Effector memory CD4-positive, alpha-beta T cell (primary cell): ENCODE measurements at places on chromosomes 1 and 21.

DNA sequence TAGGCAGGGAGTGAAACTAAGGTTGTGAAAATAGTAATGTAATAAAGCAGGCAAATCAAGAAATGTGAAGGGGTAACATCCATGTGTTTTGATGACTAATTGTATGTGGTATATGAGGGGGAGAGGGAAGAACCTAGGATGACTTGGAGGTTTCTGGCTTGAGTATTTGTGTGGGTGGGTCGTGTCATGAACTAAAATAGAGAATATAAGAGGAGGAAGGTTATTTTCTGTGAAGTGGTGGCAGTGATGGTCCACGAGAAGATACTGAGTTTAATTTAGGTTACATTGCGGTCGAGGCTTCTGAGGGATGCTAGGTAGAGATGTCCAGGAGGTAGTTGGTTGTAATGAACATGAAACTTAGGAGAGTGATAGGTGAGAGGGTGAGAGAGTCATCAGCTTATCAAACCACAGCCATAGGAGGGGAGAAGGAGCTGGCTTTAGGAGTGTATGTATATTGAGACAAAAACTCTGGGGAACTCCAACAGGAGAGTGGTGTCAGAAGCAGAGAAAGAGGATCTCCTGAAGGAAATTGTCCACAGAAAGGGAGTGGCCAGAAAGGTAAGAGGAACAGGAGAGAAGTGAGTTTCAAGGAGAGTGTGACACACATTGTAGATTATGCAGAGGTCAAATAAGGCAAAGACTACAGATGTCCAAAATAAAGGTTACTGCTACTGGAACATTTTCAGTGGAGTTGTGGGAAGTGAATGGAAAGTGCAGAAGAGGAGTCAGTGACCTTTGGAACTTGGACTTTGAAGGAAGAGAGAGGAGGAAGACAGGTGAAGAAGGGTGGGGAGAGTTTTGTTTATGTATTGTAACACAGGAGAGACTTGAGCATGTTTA is 89.0 kb upstream of the MACF1 start:
- no peak overlapping the region for H3K27ac ChIP-seq
- no peak overlapping the region for H3K4me3 ChIP-seq
- no peaks in the 10 kb centered on the region for H3K4me1 ChIP-seq

DNA sequence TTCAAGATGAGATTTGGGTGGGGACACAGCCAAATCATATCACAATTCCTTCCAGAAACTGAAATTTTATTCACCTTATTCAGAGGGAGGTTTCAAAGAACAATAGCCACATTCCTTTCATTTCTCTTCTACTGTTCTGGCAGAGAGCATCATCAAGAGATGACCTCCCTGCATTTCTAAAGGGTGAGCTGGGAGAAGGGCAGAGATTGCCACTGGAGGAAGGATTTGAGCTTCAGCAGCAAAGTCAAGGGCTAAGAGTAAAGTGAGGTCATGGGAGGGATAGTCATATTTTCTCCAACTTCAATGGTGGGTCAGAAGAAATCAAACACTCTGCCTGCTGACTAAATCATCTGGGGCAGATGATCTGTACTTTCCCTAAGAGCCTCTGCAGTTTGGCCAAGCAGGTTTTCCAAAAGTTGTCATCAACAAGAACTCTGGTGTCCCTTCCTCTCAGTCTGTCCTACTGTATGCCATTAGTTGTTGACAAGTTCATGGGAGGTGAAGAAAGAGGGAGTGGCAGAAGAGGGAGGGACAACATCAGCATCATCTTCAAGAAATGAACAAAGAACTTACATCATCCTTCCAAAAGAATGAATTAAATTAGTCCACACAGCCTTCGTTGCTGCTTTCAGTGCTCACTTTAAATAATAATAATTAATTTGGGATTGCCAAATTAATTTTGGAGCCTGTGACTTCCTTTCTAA is 298.3 kb downstream of the ASTN1 start:
- H3K27me3 ChIP-seq, result no peaks in the 10 kb centered on the region
- no peaks in the 10 kb centered on the region for H3K4me1 ChIP-seq
- no peak overlapping the region for H3K4me3 ChIP-seq
- no peak overlapping the region for H3K27ac ChIP-seq

DNA sequence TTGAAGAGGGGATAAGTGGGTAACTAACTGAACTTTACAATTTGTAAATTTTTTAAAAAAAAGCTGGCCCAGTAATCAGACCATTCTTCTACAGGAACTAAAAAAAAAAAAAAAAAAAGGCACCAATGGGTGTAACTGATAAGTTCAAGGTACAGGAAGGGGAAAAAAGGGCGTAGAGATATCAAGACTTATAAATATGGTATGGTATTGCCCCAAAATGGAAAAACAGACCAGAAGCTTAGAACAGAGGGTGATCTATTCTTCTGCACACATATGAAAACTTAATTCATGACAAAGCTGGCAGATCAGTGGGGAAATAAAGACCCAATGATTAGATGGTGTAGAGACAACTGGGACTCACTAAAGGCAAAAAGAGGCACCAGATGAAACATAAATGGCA is 58.9 kb downstream of the LHX4 start:
- no peak overlapping the region for H3K27ac ChIP-seq
- no peak for DNase-seq
- peaks cover 3% of the 10 kb centered on the region for H3K4me1 ChIP-seq
- H3K36me3 ChIP-seq, result peaks cover 5% of the 10 kb centered on the region

DNA sequence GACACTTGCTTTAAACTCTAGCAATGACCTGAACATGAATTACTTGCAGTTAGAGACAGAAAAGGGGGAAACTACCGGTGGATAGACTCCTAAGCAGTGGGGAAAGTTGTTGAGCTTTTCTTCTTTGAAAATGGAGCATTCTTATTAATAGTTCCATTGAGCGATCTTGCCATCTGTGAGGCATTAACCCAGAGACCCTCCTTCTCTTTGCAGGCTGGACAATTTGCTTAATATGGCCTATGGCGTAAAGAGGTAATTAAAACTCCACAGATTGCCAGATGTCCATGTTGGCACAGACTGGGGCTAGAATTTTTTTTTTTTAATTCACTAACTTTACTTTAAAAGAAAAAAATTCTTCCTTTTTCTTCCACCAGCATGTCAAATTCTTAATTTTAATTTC is 88.5 kb downstream of the ELAVL4 start:
- H3K4me3 ChIP-seq, result no peak overlapping the region
- no peak overlapping the region for H3K27ac ChIP-seq
- H3K4me1 ChIP-seq, result no peaks in the 10 kb centered on the region
- H3K36me3 ChIP-seq, result no peaks in the 10 kb centered on the region
- DNase-seq, result no peak
- H3K27me3 ChIP-seq, result no peaks in the 10 kb centered on the region

GRCh38 chr1:77906019-77906545 is 17.7 kb downstream of the NEXN start:
- H3K4me3 ChIP-seq, result no peak overlapping the region
- no peak for DNase-seq
- no peaks in the 10 kb centered on the region for H3K4me1 ChIP-seq
- H3K27ac ChIP-seq, result no peak overlapping the region
- no peaks in the 10 kb centered on the region for H3K36me3 ChIP-seq

- no peak overlapping the region for H3K4me3 ChIP-seq
- no peak overlapping the region for H3K27ac ChIP-seq
- no peak for DNase-seq
- no peaks in the 10 kb centered on the region for H3K36me3 ChIP-seq
- H3K4me1 ChIP-seq, result no peaks in the 10 kb centered on the region
- H3K27me3 ChIP-seq, result no peaks in the 10 kb centered on the region
These were observed 56.1 kb upstream of the SIM2 start for GRCh38 chr21:36642777-36643176.

DNA sequence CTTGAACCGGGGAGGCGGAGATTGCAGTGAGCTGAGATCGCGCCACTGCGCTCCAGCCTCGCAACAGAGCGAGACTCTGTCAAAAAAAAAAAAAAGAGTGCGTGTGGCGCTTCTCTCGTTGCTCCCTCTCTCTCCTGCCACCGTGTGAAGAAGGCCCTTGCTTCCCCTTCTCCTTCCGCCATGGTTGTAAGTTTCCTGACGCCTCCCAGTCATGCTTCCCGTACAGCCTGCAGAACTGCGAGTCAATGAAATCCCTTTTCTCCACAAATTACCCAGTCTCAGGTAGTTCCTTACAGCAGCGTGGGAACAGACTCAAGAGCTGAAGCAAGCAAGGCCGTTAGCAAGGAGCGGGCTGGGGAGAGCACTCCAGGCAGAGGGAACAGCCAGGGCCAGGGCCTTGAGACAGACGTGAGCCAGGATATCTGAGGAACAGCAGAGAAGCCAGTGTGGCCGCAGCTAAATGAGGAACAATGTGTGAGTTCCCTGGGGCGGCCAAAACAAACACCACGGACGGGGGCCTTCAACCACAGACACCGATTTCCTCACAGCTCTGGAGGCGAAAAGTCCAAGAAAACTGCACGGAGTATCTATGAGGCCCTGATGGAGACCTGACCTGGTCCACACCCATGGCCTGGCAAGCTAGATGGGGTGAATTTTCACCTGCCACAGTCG is 54.2 kb upstream of the ETS2 start:
- H3K36me3 ChIP-seq, result no peaks in the 10 kb centered on the region
- no peak overlapping the region for H3K27ac ChIP-seq
- H3K4me1 ChIP-seq, result no peaks in the 10 kb centered on the region
- H3K27me3 ChIP-seq, result no peaks in the 10 kb centered on the region
- H3K4me3 ChIP-seq, result no peak overlapping the region

- DNase-seq, result no peak
- no peaks in the 10 kb centered on the region for H3K4me1 ChIP-seq
- peaks cover 64% of the 10 kb centered on the region for H3K36me3 ChIP-seq
- H3K27me3 ChIP-seq, result no peaks in the 10 kb centered on the region
These were observed 19.7 kb downstream of the COG2 start for GRCh38 chr1:230661976-230662375.

- no peaks in the 10 kb centered on the region for H3K27me3 ChIP-seq
- H3K4me1 ChIP-seq, result peaks cover 12% of the 10 kb centered on the region
- DNase-seq, result no peak
- no peak overlapping the region for H3K4me3 ChIP-seq
These were observed 45.1 kb downstream of the TMEM53 start for GRCh38 chr1:44628962-44629756.

GRCh38 chr1:147586414-147586813 is 45.1 kb downstream of the BCL9 start:
- H3K4me3 ChIP-seq, result no peak overlapping the region
- DNase-seq, result no peak
- H3K27ac ChIP-seq, result no peak overlapping the region
- no peaks in the 10 kb centered on the region for H3K36me3 ChIP-seq
- no peaks in the 10 kb centered on the region for H3K4me1 ChIP-seq

DNA sequence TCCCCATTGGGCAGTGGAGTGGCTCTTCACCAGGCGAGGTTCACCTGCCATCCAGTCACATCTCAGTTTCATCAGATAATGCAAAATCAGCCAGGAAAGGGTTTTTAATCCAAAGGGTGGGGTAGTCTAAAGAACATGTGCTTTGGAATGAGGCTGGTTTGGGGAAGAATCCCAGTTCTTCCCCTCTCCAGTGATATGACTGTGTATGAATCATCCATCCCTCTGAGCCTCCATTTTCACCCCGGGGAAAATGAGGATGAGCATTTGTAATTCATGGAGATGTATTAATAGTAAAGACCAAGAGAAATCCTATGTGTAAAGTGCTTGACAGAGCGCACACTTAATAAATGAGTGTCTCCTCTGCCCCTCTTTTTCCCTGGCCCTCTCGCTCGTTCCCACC is 215.1 kb upstream of the FGGY start:
- H3K4me3 ChIP-seq, result no peak overlapping the region
- no peak for DNase-seq
- no peaks in the 10 kb centered on the region for H3K36me3 ChIP-seq
- H3K4me1 ChIP-seq, result no peaks in the 10 kb centered on the region
- no peaks in the 10 kb centered on the region for H3K27me3 ChIP-seq

- H3K36me3 ChIP-seq, result no peaks in the 10 kb centered on the region
- no peaks in the 10 kb centered on the region for H3K27me3 ChIP-seq
- H3K4me1 ChIP-seq, result no peaks in the 10 kb centered on the region
- DNase-seq, result no peak
- no peak overlapping the region for H3K4me3 ChIP-seq
These were observed 21.5 kb upstream of the SMYD2 start for GRCh38 chr1:214259353-214259977.

DNA sequence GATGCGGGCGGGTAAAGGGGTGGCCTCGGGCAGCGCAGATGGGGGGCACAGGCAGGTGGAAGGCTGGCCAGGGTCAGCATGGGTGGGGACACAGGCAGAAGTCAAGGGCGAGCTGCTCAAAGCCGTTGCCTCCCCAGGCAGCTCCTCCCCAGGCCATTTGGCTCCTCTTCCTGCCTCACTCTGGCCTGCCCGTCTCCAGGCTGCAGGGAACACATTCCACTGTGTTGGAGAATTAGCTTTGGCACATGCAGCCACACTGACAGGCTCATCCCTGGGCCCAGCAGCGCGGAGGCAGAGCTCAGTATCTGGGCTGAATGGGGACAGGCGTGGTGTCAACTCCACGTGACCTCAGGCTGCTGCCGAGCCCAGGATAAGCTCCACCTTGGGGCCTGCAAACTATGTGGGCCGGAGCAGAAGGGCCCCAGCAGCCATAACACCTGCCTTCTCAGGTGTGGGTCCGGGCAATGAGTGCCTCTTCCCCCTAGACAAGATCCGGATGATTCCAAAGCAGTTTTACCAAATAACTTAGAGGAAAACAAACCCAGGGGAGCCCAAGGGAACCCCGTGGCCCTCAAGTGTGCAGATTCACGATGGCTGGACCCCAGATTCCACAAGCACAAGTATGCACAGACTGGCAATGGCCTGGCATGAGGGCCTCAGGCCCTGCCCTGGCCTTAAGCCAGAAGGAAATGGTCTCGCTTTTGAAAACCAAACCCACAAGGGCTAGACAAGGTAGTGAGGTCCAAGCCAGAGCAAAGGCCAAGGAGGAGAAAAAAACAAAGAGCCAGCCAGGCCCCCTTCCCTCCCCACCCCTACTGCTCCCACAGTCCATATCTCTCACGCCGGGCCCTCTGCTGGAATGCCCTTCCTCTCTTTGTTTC is 40.2 kb downstream of the HSPG2 start:
- H3K36me3 ChIP-seq, result no peaks in the 10 kb centered on the region
- H3K4me3 ChIP-seq, result no peak overlapping the region
- H3K27me3 ChIP-seq, result no peaks in the 10 kb centered on the region
- no peak overlapping the region for H3K27ac ChIP-seq

DNA sequence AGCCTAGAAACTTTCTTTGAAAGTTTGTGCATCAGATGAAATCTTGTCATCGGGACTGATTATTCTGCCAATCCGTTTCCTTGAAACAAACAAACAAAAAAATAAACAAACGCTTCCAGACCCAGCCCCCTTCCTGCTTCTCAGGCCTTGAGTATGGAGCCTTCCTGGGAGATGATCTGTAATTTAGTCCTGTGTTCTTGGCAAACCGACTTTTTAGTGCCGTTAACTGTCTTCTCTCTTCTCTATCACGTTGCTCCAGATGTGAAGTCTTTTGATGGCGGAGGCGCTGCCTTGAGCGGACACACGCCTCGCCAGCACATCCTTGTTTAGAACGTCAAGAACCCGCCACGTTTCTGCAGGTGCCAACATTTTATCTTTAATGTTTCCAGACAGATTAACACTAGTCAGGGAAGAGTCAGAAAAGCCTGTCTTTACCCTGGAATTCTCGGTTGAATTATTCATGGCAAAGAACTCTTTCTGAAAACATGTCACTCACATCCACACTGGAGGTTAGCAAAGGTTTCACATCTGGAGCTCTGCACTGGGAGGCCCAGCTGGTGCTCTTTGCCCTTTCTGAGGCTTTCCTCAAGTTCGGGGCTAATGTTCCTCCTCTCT is 265.7 kb upstream of the C1orf174 start:
- H3K27me3 ChIP-seq, result no peaks in the 10 kb centered on the region
- H3K4me1 ChIP-seq, result no peaks in the 10 kb centered on the region
- no peak overlapping the region for H3K27ac ChIP-seq
